ENCODE measurements at places on chromosomes 11 and 22.

DNA sequence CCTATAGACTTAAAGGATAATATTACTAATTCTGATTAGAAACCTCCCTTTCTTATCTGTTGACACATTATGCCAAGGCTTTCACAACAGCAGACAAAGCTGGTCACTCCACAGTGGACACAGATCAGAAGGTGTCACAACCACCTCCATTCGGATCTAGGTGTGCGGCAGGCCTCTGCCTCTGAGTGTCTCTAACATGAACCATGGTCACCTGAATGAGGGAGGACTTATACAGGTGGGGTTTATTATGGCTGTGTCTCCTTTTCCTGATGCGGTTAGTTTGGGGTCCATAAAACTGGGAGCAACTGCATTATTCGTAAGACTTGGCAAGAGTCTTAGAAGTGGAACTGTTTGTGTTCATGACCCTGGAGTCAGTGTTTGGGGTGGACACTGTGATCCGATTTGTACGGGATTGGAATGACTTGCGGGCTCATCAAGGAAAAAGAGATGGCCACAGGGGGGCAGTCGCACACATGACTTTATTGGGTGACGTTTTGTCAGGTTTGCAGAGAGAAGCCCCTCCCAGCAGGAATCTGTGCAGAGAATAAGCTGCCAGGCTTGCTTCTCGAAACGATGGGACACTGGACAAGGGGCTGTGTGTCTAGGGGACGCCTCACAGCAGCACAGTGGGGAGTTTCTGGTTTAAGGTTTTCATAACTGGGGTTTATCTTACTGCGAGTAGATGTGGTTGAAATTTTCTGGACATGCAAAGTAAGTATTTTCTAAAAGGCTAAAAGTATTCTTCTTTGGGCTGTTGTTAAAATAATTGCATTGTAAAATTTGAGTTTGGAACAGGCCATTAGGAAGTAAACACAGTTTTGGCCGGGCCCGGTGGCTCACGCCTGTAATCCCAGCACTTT, 90.6 kb downstream of the GAB4 start:
- peak; percentile 70 for DNase-seq

DNA sequence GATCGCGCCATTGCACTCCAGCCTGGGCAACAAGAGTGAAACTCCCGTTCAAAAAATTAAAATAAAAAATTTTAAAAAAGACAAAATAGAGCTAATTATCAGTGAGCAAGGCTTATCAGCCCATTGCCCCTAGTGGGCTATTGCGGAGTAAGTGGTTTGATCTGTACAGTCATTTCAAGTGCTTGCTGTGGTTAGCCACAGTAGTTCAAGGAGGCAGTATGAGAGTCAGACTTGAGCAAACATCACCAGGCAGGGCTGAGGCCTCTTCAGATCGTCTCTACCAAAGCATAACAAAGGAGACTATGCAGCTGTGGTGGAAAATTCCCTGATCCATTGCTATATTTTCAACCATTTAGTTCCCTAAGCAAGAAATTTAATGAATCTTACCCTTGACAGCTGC, 4.3 kb upstream of the SBF2 start:
- peak; percentile 79 for DNase-seq

- DNase-seq = no peak
Measured at GRCh38 chr22:34333285-34333684, 413.0 kb upstream of the LARGE1 start.

DNA sequence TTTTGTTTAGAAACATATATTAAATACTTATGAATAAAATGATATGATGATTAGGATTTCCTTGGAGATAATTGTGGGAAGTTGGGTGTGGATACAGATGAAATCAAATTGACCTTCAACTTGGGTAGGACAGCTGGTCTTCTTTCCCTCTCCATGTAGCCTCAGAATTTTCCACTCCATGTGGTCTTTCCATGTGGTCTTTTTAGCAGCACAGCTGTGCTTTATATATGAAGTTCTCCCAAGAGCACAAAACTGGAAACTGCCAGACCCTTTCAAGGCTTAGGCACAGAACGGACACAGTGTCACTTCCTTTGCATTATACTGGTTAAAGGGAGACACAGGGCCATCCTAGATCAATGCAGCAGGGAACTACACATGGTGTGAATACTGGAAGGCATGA, 28.6 kb downstream of the FAM76B start:
- no peak for DNase-seq

GRCh38 chr11:14422052-14422813, 63.2 kb upstream of the RRAS2 start:
- DNase-seq = no peak

DNA sequence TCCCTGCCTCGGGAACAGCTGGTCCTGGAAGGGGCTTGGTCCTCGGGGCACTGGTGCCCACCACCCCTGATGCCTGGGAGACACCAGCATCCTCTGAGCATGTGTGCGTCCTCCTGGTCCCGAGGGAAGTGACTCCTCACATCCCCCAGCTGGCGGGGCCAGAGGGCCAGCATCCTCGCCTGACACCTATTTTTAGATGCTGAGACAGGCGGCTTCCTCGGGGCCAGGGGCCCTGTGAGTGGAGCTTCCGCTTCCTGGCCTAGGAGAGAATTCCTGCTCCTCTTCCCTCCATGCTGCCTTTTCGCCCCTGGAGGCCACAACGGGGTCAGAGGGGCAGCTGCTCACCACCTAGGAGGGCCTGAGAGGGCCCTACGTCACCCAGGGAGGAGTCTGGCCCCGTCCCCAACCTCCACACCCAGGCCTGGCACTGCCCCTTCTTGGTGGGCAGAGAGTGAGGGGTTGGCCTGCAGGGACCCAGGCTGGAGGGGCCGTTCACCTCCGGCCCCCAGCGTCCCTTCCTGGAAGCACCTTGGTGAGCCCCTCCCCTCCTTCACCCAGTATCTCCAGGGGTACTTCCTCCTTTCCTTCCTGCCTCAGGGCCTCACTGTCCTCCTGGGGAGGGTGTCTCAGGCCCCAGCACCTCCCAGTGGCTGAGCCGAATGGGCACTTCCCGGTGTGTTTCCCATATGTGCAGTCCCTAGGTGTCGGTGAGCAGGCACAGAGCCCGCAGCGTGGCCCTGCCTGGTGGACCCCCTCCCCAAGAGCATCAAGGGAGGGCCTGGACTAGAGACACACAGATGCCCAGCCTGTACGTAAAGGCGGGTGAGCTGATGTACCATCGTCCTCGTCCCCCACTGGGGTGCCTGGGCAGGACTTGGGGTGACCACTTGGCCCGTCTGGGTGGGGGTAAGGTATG, 6.1 kb downstream of the CD81 start:
- no peak for DNase-seq

GRCh38 chr11:456533-456932, 6.5 kb downstream of the PTDSS2 start:
- DNase-seq = peak; percentile 73

GRCh38 chr11:35064114-35064800, 74.7 kb upstream of the CD44 start:
- no peak for DNase-seq

DNA sequence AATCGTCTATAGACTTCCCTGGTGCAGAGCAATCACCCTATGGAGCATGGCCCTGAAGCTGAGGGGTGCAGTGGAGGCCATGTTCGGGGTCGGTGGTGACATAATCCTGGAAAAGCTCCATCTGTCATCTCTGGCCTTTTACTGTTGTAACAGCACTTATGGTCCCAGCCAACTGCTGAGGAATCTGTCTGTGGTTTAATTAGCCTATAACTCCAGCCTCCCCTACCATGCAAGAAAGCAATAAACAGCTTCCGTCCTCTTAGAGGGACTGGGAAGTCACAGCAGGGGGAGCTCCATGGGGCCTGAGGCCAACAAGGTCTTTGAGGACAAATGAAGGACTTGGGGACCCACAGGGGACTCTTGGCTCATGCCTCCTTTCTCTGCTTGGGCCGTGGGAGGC, 159.1 kb upstream of the NECTIN1 start:
- no peak for DNase-seq

DNA sequence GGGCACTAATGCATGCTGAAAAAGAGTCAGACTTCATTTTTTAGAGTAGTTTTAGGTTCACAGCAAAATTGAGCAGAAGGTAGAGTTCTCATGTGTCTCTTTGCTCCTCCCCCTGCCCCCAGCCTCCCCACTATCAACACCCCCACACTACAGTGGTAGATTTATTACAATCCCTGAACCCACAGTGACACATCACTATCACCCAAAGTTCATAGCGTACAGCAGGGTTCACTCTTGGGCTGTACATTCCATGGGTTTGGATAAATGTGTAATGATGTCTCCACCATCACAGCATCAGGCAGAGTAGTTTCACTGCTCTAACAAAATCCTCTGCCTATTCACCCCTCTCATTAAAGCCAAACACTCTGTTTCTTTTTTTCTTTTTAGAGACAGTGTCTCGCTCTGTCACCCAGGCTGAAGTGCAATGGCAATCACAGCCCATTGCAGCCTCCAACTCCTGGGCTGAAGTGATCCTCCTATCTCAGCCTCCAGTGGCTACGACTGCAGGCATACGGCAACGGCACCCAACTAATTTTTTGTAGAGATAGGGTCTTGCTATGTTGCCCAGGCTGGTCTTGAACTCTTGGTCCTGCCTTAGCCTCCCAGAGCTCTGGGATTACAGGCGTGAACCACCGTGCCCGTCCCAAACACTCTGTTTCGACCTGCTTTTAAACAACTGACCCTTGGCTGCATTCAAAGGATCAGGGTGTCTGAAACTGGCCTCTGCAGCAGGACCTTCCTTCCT, 4.1 kb downstream of the BEST1 start:
- no peak for DNase-seq

- no peak for DNase-seq
Measured at GRCh38 chr11:100929377-100929776, 200.2 kb downstream of the PGR start.

- no peak for DNase-seq
Measured at GRCh38 chr22:23847991-23848864, 9.4 kb upstream of the DERL3 start.

DNA sequence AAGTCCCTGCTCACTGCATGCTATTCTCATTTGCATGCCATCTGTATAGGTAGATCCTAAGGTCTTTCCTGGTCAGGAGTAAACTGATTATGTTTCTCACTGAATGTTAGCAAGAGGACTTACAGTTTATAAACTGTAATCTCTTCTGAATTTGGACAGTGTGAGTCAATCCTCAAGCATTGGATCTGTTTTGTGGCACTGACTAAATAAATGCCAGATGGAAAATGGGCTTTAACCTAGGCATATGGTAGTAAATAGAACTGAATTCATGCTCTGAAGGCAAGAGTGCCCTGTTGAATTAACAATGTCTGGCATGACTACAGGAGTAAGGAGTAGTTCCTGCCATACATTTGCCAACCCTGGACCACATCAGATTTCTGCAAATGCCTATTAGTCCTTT, 11.4 kb downstream of the FAM181B start:
- no peak for DNase-seq

GRCh38 chr11:112625814-112626213, 335.4 kb upstream of the NCAM1 start:
- no peak for DNase-seq

DNA sequence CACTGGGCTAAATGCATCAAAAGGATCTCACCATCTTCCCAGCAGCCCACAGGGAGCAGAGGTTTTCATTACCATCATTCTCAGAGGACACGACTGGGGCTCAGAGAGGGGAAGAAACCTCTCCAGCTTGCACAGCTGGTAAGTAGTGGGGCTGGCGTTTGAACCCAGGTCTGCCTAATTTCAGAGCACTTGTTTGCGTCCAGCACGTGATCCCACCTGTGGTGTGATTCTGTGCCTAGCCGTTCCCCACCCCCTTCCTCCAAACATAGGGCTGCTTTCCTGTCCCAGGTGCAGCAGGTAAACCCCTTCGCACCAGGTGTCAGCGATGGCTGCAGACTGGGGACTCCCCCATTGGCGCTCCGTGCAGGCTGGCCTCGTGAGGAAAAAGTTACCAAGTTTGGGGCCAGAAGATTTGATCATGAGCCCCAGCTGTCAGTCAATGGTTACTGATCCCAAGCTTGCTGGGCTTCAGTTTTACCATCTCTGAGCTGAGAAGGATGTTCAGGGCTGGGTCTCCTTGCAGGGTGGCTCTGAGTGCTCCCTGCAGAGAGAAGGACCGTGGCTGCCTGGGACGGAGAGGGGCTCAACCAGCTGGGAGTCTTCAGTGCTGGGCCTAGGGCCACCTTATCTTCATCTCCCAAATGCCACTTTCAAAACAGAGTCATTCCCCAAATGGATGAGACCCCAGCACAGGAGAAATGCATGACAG, 445.6 kb downstream of the TBC1D22A start:
- no peak for DNase-seq

DNA sequence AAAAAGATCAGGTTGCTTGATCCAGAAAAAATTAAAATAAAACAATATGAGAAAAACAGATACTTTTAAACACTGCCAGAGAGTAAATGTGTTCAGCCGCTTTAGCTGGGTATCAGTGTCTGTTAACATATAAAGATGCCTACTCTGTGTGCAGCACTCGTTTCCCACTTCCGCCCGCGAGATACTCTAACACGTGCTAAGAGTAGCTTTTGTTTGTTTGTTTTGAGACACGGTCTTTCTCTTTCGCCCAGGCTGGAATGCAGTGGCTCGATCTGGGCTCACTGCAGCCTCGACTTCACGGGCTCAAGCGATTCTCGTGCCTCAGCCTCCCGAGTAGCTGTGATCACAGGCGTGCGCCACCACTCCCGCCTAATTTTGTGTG, 531 bp upstream of the MEN1 start:
- no peak for DNase-seq

GRCh38 chr22:46058091-46058420, 81.1 kb upstream of the WNT7B start:
- DNase-seq = peak; percentile 88

DNA sequence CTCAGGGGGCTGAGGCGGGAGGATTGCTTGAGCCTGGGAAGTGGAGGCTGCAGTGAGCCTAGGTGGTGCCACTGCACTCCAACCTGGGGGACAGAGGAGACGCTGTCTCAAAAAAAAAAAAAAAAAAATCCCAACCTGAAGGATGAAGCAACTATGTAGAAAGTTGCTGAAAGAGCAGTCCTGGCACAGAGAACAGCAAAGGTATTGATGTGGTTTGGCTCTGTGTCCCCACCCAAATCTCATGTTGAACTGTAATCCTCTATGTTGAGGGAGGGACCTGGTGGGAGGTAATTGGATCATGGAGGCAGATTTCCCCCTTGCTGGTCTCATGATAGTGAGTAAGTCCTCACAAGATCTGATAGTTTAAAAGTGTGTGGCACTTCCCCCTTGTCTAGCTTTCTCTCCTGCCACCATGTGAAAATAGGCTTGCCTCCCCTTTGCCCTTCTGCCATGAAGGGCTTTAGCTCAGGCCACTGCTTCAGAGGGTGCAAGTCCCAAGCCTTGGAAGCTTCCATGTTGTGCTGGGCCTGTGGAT, 10.7 kb upstream of the SERPING1 start:
- DNase-seq = no peak

DNA sequence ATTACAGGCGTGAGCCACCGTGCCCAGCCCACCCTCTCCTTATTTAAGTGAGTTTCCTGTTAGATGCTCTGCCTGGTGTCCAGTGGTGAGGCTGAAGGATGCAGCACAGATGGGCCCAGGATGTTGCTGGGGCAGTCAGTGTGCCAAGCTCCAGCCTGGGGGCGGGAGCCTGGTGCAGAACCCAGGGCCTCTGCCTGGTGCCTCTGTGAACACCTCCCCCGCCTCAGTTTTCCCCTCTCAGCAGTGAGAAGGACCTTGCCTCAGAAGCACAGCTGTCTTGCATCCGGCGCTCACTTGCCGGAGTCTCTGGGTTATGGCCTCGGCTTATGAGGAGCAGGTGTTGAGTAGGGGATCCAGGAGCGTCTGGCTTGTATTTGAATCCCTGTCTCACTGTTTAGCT, 116.2 kb downstream of the KIAA1671 start:
- DNase-seq = no peak

Data from GM13976 (cell line).